ENCODE measurements at places on chromosomes 3 and 15. TPM values are rescaled to one million over a fixed set of nuclear protein-coding genes. Genes with fewer than 3 reads are reported as not detected.

CPNE9 gene
- total RNA-seq: not detected

RARRES1 gene
- total RNA-seq: 3.5 TPM

DNA sequence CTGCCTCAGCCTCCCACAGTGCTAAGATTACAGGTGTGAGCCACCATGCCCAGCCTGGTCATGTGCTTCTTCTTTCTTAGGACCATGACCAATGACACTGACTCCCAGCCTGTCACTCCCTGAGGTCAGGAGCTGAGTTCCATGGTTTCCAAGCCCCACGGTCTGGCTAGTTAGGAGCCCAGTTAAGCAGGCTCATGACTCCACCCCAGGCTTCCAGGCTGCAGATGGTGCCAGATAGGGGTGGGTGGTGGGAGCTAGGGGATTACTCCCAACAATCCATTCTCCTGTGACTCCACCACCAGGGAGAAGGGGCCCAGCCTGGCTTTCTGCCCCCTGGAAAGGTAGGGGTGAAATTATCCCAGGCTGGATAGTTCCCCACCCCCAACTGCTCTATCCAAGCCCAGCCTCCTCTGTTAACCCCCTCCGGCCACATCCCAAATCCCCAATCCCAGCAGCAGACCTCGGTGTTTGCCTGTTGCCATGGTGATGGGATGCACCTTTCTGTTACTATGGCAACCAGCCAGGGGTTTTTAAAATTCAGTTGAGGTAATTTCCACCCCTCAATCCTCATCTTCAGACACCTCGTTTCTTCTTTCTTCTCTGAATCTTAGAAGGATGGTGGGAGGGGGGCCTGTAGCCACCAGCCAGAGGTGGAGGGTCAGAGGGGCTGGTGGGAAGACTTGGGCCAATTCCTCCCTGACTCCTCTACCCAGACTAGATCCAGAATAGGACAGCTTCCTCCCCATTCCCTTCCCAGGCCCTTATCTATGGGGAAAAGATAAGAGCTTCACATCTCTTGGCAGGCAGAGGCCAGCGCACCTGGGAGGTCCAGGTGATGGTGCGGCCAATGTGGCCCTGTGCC lies 22.5 kb upstream of the SEMA3F start:
- no peak for DNase-seq

GRCh38 chr3:14630404-14631100 lies 21.0 kb upstream of the CCDC174 start:
- no peak for DNase-seq

DNA sequence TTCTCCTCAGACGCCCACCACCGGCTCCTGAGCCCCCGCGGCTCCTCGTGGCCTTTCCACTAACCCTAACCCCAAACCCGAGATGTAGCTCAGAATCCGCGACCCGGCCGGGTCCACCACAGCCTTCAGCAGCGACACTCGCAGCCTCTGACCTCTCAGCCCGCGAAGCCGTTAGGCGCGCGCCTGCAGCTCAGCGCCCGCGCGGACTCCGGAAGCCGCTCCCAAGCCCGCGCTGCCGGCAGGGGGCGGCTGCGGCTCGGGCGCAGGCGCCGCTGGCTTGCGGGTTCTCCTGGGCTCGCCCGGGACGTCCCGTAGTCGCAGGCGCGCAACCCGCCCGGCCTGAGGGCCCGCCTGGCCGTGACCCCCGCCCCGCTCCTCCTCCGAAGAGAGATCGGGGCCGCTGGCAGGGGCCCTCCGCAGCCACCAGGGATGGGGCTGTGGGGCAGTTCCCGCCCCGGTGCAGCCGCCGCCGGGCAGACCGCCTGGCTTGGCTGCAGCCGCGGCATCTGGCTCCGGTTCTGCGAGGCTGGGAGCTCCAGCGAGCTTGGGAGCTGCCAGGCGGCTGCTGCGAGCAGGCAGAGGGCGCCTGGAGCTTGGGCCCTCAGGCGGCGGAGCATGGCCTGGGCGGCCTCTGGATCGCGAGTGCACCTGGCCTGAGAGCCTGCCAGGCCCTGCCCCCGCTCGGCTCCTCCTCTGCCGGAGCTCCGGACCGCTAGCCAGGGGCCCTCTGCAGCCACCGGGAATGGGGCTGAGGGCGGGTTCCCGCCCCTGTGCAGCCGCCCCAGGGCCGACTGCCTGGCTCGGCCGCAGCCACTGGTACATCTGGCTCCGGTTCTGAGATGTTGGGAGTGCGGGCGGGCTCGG lies 120.7 kb downstream of the LMLN start:
- peak; percentile 62 for DNase-seq

GRCh38 chr15:65338366-65338765 lies 33.9 kb downstream of the RNU5B-1 start:
- DNase-seq: no peak

All from breast epithelium (tissue), 4 donors.